ENCODE measurements at places on chromosomes 12 and 14. TPM values are rescaled to one million over a fixed set of nuclear protein-coding genes. Genes with fewer than 3 reads are reported as not detected.
A peak's percentile ranks its signal among the peaks of the same experiment; 100 is the strongest.

- DNase-seq: no peak
These were observed 403.3 kb upstream of the PRICKLE1 start for GRCh38 chr12:42992826-42993225.

- DNase-seq: no peak
These were observed 42.8 kb downstream of the FAM222A start for GRCh38 chr12:109756457-109756856.

DNA sequence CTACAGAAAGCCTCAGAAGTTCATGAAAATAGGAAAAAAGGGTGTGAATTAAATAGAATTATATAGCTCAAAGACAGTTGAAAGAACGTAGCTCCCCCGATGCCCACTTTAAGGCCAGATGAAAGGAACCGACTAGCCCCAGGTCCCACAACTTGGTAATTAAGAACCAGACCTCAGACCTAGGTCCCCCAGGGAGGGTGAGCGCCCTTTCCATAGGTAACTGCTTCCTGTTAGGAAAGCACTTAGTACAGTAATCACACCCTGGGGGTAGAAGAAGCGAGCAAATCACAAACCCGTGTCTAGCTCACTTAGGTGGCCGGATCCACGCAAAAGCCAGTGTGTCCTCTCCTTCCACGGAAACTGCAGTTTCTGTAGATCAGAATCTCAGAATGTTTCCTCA, 77.1 kb downstream of the PLXNC1 start:
- DNase-seq: no peak

DAO gene
- not detected for total RNA-seq

DNA sequence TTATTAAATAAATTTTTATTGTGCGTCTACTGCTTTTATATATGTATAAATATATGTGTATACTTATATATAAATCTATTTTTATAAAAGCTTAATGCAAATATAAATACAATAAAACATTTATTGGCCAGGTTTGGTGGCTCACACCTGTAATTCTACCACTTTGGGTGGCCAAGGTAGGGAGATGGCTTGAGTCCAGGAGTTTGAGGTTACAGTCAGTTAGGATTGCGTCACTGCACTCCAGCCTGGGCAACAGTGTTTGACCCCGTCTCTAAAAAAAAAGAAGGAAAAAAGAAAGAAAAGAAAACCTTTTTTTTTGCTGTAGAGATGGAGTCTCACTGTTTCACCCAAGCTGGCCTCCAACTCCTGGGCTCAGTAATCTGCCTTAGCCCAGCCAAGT, 20.9 kb downstream of the ACTR6 start:
- no peak for DNase-seq

DNA sequence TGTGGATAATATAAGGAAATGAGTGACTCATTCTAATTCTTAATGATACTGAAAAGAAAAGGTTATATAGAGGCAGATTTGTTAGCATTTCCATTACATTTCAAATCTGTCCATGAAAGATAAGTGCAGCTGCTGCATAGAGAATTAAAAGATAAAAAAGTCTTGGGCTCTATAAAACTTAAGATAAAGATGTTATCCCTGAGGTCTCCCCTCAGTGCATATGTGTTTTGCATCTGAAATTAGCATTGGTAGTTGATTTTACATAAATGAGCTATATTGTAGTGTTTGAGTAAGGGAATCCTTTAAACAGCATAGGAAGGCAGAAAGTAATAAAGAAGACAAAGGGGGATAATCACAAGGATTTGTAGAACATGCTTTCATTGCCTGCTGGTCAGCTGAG, 206.2 kb downstream of the FSCB start:
- DNase-seq: no peak

SIX1 gene
- total RNA-seq: not detected

- no peak for DNase-seq
These were observed 9.2 kb downstream of the SERPINA9 start for GRCh38 chr14:94466706-94467370.

- no peak for DNase-seq
These were observed 2.3 kb downstream of the WNT1 start for GRCh38 chr12:48980389-48980952.

TSHR gene
- total RNA-seq: not detected

DNA sequence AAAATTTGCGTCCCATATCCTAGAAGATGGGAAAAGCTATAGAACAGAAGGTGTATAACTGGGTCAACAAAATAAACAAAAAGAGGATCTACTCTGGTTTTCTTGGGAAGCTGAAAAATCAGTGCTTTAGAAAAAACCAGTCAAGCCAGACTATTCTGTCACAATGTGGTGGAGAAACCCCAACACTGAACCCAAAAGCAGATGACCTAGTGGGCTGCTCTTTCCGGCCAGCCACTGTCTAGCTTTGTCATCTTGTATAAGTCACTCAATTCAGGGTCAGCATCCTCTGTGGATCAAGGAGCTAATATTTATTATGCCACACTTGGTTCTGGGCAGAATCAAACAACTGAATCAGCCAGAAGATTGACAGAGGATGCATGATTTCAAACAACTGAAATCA, 26.6 kb upstream of the TMCC3 start:
- no peak for DNase-seq

ZNF891 gene
- 2.6 TPM for total RNA-seq

GRCh38 chr14:58731465-58732293, 93.9 kb downstream of the DACT1 start:
- no peak for DNase-seq

DNA sequence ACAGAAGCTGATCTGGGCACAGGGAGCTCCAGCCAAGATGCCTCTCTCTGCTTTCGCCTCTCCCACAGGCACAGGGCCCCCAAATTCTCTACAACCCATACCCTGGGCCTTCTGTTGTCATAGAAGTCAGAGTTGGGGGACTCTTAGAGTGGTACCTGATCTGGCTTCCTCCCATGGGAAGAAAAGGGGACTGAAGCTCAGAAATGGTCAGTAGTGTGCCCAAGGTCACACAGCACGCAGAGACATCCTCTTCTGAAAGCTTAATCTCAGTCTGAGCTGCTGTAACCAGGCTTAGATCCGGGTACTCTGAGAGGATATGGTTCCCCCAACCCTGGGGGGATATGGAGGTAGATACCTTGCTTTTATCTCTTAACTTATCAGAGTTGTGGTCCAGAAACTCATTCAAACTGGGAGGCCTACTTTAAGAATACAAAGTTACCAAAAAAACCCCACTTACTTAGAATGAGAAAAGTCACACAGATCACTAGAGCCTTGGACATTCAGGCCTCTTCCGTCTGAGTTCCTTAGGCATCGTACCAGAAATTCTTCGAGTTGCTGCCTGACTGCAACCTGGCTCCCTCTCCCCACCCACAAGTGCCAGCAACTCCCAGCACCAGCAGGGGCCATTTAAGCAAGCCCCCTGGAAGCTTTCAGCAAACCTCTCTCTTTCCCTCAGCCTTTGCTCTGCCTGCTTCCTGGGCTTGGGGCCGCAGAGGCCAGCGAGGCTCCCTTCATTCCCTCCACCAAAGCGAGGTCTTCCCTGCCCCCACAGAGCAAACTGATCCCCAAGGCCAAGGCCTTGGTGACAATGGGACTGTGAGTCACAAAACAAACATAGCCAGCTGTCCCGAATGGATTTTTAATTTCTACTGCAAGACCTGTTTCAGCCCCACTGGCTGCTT, 13.9 kb downstream of the KRT7 start:
- peak; percentile 74 for DNase-seq

OVCH1 gene
- not detected for total RNA-seq

GRCh38 chr12:18261906-18262305, 588 bp downstream of the PIK3C2G start:
- DNase-seq: no peak
